Neural progenitor cell (in vitro differentiated cells): ENCODE measurements at places on chromosomes 7 and 10.

DNA sequence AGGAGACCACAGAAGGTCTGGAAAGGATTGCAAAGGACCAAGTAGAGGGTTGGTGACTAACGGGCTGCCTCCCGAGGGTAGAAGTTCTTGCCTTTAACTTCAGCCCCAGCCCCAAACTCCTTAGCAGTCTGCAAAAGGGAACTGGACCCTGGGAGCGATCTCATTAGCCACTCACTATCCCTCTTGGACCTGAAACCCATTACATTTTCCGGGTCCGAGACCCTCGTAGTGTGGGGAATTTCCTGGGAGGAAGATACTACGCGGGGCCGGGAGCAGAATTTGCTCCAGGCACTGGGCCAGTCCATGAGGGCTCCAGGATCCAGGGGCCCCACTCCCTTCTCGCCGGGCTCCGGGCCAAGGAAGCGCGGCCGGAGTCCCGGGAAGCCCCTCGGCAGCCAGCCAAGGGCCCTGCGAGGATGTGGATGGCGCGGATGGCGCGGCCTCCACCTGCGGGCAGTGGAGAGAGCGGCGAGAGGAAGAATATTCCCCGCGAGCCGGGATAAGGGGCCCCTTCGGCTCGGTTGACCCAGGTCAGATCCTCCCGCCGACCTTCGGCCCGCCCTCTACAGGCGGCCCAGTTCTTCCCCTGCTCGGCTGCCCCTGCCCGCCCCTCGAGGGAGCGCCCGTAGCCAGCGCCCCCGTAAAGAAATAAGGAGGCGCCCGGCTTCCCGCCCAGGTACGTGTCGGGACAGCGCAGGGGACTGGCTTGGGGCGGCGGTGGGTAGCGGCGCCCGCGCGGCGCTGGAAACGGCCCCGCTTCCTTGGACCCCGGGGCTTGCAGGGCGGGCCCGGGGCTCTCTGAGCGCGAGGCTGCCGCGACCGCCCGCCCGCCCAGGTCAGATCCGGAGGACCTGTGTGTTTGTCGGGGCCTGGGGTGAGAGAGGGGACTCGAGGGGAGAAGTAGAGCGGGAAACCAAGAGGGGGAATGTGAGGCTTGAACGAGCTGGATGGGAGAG, at the start of gene MYO3A:
TSS of gene MYO3A (plus strand) at position 577 of the 956 bp plus-strand sequence. CDS start 17,882 bp downstream, outside the sequence.
- peak; percentile 64 for DNase-seq

DNA sequence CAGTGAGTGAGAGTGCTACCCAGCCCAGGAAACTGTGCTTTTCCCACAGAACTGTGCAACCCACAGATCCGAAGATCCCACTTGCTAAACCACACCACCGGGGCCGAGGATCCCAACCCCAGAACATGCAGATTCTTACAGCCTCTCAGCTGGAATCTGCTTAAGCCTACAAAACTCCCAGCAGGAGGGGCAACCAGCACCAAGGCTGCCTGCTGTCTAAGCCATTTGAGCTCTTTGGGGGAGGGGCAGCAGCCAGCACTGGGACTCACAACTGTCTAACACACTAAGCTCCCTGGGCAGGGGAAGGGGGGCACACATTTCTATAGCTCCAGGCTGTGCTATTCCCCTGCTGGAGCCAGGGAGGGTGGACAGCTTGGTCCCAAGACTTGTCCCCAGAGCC, 529.9 kb downstream of the XPNPEP1 start:
- peak; percentile 75 for DNase-seq

- DNase-seq: no peak
These were observed 64.3 kb downstream of the ELAPOR2 start for GRCh38 chr7:86995052-86995725.

DNA sequence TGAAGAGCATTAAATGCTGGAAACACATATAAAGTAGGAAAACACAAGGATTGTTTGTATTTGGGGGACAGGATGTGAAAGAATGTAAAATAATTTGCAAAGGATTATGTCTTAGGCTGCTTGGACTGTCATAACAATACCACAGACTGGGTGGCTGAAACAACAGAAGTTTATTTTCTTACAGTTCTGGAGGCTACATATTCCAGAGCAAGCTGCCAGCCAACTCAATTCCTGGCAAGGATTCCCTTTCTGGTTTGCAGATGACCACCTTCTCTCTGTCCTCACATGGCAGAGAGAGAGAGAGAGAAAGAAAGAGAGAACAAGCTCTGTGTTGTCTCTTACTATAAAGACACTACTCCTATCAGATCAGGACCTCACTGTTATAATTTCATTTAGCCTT, 8.8 kb upstream of the LAMB4 start:
- DNase-seq: no peak

DNA sequence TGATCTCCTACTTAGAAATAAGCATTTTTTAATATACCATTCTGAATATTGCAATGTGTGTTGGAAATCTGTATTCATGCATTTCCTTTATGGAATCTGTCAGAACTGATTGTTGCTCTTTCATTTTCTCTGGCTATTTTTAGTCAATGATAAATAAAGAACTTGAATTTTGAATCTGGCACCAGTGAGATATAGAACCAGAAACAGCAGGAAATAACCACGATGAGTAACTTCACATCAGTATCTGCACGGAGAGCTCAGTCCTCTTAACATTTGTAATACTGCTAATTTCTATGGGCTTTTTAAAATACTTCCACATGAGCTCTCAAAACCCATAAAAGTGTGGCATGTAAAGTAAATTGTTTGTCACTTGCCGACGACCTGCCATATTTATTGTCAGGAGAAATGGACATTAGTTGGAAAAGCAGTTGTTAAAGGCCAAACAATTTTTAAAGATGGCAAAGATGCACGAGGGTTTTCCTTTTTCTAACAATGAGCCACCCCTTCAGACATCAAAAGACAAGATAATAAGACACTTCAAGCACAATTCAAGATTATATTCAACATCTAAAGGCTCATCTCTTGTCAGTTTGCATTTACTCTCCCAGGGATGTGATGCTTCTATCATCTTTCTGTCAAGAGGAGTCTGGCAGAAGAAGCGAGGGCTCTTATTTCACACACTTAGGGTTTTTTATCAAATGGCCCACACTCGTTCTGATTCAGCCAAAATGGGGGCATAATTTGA, 118.3 kb downstream of the POU6F2 start:
- DNase-seq: no peak

GRCh38 chr10:77177161-77177560, 460.4 kb downstream of the KCNMA1 start:
- DNase-seq: no peak

GRCh38 chr7:80439894-80440821, 71.7 kb downstream of the GNAT3 start:
- DNase-seq: no peak

DNA sequence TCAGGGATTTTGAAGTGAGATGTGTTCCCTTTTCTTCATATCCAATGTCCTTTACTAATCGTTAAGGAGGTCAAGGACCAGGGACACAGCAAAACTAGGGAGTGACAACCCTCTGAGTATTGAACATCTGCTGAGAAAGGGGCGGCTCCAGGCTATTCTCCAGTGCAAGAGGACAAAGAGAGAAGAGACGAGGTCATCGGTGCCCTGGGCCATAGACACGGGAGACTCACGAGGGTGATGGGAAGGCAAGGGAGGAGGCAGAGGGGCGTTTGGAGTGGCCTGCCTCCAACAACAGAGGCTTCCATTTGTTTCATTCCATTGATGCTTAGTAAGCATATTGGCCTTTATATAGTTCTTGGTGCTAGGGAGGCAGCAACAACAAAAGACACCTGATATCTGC, 268.4 kb downstream of the CXCL12 start:
- DNase-seq: no peak

GRCh38 chr7:39890411-39890810, 59.6 kb upstream of the CDK13 start:
- no peak for DNase-seq

DNA sequence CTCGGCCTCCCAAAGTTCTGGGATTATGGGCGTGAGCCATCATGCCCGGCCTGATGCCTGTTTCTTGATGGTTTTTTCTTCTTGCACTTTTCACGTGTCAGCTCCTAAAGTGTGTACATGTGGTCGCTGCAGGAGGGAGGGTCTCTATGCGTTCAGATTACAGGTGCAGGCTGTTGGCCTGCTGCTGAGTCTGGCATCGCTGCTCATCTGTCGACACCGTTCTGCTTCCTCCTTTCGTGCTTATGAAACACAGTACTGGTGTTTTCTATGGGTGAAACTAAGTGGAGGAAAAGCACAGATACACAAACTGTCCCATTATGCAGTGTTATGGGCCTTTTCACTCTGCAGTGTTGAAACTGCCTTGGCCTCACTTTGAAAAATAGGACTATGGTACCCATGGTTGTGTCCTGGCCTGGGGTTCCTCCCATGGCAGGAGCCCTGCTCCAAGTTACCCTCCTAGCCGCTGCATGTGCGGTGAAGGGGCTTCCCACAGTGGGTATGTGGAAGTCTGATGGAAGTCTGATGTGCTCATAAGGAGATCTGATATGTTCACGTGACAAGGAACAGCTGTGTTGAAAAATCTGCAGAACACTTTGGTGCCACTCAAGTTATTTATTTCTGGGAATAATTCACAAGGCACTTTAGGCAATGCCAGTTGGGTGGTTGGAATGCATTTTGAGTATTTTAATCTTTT, 23.5 kb downstream of the OGDH start:
- DNase-seq: no peak

DNA sequence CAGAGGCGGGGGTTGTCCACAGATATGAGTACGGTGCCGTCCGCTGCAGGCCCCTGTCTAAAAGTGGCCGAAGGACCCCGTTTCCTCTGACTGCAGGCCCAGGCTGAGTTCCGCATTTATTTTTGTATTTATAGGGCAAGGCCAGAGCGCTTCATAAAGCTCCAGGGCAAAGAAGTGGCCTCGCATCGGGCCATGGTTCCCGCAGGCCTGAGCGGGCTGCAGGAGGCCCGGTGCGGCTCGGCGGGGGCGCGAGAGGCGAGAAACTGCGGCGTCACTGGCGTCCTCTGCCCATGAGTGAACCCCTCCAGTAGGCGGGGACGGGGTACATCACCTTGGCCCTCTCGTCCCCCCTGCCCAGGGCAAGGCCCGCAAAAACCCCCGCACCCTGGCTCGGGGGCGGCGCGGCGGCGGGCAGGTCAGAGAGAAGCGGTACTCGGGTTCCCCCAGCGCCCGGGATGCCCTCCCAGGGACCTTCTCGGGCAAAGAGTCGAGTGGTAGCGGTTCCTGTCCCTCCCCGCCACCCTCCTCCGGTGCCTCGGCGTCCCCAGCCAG, 355.7 kb downstream of the DNAJB6 start:
- DNase-seq: peak; percentile 47
